ENCODE measurements at places on chromosomes 1 and 21.
A peak's percentile ranks its signal among the peaks of the same experiment; 100 is the strongest.

DNA sequence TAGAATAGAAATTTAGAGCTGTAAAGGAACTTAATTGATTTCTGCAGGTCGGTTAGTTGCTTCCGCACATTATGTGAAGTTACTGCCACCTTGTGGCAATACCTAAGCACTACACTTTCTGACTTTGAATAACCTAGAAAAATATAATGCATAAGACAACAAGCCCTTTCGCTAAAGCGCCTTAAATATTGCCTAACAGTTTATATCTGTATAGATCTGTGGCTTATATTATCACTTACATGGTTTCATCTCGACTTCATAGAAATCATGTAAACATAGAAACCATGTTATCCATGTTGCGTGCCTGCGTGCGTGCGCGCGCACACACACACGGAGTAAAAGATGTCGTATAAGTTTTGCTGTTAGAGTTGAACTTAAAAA is 10.9 kb upstream of the IFI16 start:
- DNase-seq, result peak; percentile 46

DNA sequence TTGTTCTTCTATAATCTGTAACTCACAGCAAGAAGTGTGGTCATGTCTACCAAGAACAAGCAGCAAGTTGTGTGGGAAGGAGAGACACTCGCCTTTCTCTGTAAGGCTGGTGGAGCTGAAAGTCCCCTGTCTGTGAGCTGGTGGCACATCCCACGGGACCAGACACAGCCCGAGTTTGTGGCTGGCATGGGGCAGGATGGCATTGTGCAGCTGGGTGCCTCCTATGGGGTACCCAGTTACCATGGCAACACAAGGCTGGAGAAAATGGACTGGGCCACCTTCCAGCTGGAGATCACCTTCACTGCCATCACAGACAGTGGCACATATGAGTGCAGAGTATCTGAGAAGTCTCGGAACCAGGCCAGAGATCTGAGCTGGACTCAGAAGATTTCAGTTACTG is 15.5 kb downstream of the CD101 start:
- no peak for DNase-seq

DNA sequence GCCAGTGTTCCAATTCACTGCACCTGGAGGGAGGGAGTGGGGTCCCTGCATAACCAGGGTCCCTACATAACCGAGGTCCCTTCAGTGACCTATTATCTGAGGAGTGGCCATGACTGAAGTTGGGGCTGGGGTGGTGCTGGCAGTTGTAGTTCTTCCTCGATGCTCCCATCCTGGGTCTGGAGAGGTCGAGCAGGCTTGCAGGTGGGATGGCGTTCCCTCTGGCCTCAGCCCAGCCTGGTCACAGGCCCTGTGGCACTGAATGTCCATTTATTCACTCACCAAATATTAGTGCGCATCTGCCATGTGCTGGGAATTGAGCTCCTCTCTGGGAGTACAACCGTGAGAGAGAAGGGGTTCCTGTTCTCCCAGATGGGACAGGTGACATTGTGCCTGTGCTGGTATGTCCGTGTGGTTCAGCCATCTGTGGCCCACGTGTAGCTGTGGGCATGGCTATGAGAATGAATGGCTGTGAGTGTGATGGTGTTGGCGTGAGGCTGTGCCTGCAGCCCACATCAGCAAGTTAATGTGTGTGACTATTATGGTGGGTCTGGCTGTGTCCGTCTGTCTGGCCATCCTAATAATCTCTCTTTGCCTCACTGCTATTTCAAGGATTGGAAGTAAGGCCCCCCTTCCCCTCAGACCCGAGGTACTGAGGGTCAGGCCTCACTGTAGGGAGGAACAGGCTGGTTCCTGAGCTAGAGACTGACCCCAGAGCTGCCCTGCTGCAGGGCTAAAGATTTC is 3.9 kb upstream of the SLC6A9 start:
- DNase-seq, result no peak

GRCh38 chr21:37210799-37211198 is 56.3 kb downstream of the VPS26C start:
- DNase-seq, result no peak

GRCh38 chr1:21318714-21319159 is 28.5 kb upstream of the ECE1 start:
- peak; percentile 94 for DNase-seq

- no peak for DNase-seq
Observed at GRCh38 chr1:236030534-236030933, 34.4 kb downstream of the NID1 start.
